ENCODE measurements at places on chromosomes 3 and 15.

GRCh38 chr3:69948246-69948862 is 51.2 kb upstream of the SAMMSON start:
- no peak for DNase-seq

- DNase-seq: no peak
These were observed 7.3 kb downstream of the CCR5AS start for GRCh38 chr3:46399557-46399956.

DNA sequence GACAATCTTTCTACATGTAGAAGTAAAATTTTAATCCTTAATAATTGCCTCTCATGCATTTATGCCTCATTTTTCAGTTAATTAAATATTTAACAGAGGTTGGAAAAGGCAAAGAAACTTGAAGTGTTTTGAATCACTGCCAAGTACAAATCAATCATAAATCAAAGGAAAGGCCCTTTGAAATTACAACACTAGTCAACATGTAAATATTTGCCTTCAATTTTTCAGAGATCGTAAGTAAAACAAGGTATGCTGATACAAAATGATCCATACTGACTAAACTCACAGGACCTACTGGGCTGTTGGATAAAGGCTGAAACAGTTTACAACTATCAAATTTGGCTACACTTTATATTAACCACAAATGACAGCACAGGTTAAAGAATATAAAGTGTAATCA is 33.9 kb downstream of the ZBBX start:
- no peak for DNase-seq

DNA sequence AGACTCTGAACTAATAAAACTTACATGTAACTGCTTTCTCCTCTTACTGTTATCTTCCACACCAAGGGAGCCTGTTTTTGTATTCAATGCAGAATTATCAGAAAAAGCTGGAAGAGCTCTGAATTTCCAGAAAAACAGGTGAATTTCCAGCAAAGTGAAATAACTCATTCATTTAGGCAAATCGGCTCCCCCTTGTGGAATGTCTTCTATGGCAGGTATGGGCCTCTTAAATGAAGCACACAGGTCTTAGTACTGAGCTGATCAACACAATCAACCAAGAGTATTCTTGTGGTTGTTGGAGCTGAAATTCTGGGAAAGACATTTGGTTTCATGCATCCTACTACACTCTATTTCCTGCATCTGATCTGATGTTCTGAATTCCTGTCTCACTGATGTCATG is 31.0 kb upstream of the PTPRG start:
- DNase-seq: no peak

Data from CD4-positive, alpha-beta T cell treated with Interleukin-2 at 100 ng/mL for 4 hours (primary cell).